ENCODE measurements at places on chromosomes 2 and 18. TPM values are rescaled to one million over a fixed set of nuclear protein-coding genes. Genes with fewer than 3 reads are reported as not detected.

Gene DNAH6
- total RNA-seq, result under 0.01 TPM

Gene NR4A2
- total RNA-seq, result 57.6 TPM

Gene GPR39
- not detected for total RNA-seq

Gene NEB
- total RNA-seq, result 1.9 TPM

Gene TMBIM1
- 102 TPM for total RNA-seq

Gene ALKAL2
- total RNA-seq, result 1.2 TPM

Gene BCL11A
- 2.5 TPM for total RNA-seq

Gene GPR75
- total RNA-seq, result 0.52 TPM

Gene ACMSD
- not detected for total RNA-seq

Gene MAP3K19
- not detected for total RNA-seq

Gene DHRS9
- 0.65 TPM for total RNA-seq

Gene SLC19A3
- 1.0 TPM for total RNA-seq

Gene NETO1
- not detected for total RNA-seq

Gene ALPP
- total RNA-seq, result not detected

Gene GKN1
- total RNA-seq, result not detected

Gene LRRFIP1
- 18.6 TPM for total RNA-seq

Gene GLI2
- total RNA-seq, result 15.1 TPM

Gene MEP1B
- not detected for total RNA-seq
